ENCODE measurements at places on chromosomes 3 and 15.

- DNase-seq, result peak; percentile 63
Measured at GRCh38 chr15:42736178-42736792, 643 bp downstream of the CDAN1 start.

- DNase-seq, result no peak
Measured at GRCh38 chr3:70684701-70685100, 372.3 kb upstream of the MDFIC2 start.

DNA sequence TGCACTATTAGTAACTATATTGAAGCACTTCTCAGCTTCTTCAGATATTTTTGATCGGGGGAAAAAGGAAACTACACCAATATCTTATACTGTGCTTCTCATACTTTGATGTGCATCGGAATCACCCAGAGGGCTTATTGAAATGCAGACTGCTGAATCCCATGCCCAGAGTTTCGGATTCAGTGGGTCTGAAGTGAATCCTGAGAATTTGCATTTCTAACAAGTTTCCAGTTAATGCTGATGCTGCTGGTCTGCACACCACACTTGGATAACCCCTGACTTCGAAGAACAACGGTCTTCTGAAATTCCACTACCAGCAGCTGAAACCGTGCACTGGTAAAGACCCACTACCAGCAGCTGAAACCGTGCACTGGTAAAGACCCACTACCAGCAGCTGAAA is 243.9 kb downstream of the NTRK3 start:
- DNase-seq, result no peak

- no peak for DNase-seq
Measured at GRCh38 chr15:41856716-41857115, 18.1 kb downstream of the PLA2G4B start.

GRCh38 chr3:58341376-58341775 is 8.7 kb downstream of the PXK start:
- no peak for DNase-seq

- DNase-seq, result no peak
Measured at GRCh38 chr3:191882289-191882688, 421.3 kb downstream of the PYDC2 start.

DNA sequence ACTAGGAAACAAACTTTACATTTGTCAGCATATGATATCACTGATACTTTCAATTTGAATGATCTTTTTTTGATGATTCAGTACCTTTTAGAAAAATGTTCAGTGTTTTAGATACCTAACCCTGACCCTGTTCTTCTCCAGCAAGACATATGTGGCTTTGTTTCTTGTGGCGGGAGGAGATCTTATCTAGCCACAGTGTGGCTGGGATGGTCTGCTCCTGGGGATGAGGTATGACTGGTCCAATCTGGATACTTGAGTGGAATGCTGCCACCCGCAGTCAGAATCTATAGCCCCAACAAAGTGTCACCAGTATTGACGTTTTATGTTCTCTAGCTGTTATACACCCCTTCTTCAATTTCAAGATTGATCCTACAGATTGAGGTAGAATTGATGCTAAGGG is 439.0 kb upstream of the GOLIM4 start:
- DNase-seq, result no peak

DNA sequence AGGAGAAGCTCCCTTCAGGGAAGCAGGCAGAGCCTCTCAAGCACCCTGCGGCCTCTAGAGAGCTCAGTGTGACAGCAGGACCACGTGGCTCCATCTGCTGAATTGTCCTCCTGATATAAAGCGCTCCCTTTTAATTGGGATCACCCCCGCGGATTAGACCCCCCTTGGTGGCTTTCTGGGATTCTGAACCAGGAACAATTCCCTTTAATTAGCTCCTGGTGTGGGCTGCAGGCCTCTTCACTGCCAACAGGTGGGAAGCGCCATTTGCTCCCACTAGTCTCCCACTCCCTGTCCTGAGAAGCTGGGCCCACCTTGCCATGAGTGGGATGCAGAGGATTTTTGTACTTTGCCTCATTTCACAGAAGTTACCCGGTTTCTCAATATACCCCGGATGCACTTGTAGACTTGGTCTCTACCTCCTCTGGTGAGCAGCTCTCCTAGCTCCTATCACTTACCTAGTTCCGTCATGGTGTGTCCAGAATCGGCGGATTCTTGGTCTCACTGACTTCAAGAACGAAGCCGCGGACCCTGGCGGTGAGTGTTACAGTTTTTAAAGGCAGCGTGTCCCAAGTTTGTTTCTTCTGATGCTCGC is 592 bp downstream of the PGPEP1L start:
- DNase-seq, result no peak

- DNase-seq, result no peak
Measured at GRCh38 chr3:124014366-124014942, 22.5 kb upstream of the ROPN1 start.

GRCh38 chr15:88800738-88801137 is 2.5 kb upstream of the ACAN start:
- no peak for DNase-seq

Data from Karpas-422 (cell line).